ENCODE measurements at places on chromosomes 1 and 21.

GRCh38 chr21:24045775-24046215, 1561.5 kb downstream of the MRPL39 start:
- peak; percentile 4 for DNase-seq

- DNase-seq = no peak
These were observed 26.5 kb downstream of the GNAT2 start for GRCh38 chr1:109592916-109593315.

- DNase-seq = no peak
These were observed 40.2 kb downstream of the FOXD2 start for GRCh38 chr1:47478090-47478489.

DNA sequence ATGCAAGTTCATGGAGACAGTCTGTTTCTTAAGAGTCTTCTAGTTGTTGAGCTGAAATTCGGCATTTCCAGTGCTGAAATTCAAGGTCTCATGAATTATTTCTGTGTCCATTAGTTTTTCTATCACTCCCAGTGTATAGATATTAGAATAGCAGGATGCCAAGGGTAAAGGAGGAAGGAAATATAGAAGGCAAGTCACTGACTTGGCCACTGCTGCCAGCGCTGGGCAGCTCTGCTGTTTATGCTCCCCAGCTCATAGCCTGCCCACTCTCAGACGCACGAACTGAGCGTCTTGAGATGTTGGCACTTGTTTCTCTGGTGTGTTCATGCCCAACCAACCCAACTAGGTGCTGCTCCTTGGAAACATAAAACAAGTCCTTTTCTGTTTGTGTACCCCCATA, 110.1 kb downstream of the SLC45A1 start:
- no peak for DNase-seq

DNA sequence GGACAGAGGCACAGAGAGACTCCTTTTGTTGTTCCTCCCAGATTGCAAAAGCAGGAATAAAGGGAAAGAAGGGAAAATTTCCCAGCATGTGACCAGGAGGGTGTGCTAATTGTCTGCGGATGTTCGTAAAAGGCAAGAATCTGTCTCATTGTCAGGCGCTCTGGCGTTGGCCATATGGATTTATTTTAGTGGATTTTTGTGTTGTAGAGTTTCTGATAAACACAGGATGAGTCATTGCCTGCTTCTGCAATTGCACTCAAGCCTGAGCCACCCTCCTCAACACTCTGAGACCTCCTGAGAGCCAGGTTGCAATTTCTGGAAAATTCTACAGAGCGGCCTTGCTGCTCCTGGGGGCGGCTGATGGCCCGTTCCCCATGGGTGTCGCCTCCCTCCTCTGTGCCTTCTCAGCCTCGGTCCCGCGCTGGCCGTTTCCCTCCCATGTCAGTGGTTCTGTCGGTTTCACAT, 227.7 kb downstream of the KAZN start:
- no peak for DNase-seq

DNA sequence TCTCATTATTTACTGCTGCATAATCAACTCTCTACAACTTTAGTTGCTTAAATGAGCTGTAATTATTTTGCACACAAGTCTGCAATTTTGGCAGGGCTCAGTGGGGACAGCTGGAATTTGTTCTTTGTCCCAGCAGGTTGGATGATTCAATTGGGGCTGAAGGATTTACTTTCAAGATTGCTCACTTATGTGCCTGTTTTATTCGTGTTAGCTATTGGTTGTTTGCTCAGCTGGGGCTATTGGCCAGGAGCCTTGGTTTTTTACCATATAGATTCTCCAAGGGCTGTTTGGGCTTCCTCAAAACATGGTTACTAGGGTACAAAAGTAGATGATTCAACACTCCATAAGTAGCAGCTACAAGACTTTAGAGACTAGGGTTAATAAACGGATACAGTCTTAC, 13.4 kb downstream of the OR10R2 start:
- no peak for DNase-seq

GRCh38 chr1:83849191-83850061, 149.5 kb downstream of the TTLL7 start:
- DNase-seq = no peak

GRCh38 chr1:5713101-5714010, 278.9 kb downstream of the NPHP4 start:
- DNase-seq = no peak

GRCh38 chr21:32257962-32258785, 20.7 kb downstream of the MIS18A start:
- no peak for DNase-seq

- no peak for DNase-seq
These were observed 422.9 kb downstream of the SETD4 start for GRCh38 chr21:35637431-35637830.

- no peak for DNase-seq
These were observed 136.5 kb downstream of the FGGY start for GRCh38 chr1:59433440-59433813.

- DNase-seq = peak; percentile 46
These were observed at the start of gene MAN1C1 for GRCh38 chr1:25616095-25616986. MAN1C1 (plus strand) TSS chr1:25616791; CDS start chr1:25617798, 1,007 bp downstream.

DNA sequence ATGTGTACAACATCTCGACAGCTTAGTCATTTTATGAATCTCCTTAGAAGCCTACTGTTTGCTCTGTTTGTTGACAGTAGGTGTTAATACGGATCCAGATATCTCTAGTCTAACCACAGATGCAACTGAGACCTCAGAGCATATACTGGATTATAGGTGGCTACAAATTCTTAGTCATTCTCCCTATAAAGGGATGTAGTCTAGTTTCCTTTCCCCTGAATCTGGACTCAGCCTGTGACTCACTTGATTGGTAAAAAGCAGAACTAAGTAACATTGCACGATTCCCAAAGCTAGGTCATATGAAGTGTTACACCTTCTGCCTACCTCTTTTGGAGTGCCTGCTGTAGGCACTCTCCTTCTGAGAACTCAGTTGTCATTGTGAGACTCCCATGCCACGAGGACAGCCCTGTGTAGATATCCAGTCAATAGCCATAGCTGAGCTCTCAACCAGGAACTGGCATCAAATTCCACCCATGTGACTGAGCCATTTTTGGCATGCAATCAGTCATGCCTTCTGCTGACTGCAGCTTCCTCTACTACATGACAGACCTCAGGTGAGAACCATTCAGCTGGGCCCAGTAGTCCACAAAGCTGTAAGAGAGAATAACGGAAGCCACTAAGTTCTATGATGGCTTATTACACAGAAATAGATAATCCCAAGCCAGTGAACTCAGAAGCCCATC, 135.9 kb upstream of the CHRM3 start:
- no peak for DNase-seq

GRCh38 chr1:186923486-186923885, 94.7 kb downstream of the PLA2G4A start:
- DNase-seq = no peak

GRCh38 chr1:30798389-30799232, 41.0 kb upstream of the LAPTM5 start:
- no peak for DNase-seq

GRCh38 chr1:116763787-116764465, 9.7 kb downstream of the CD2 start:
- DNase-seq = peak; percentile 66

GRCh38 chr1:229621663-229622062, 4.3 kb downstream of the TAF5L start:
- no peak for DNase-seq

- no peak for DNase-seq
These were observed 256.5 kb downstream of the FGGY start for GRCh38 chr1:59553371-59553770.

DNA sequence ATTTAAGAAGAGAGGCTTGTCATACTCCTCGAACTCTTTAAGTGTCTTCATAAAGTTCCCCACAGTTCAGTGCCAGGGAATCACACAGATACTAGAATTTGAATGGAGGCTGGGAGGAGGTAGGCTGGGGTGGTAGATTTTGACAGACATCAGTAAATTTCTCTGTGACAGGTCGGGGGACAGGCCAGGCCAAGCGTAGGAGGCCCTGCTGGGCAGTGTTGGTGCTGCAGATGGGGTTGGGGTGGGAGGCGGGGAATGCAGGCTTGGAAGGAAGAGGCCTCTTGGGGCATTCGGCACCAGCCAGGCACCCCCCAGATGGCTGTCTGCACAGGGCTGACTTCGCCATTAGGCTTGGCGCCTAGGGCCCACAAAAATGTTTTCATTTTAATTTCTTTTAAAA, 84.0 kb downstream of the MAN1C1 start:
- no peak for DNase-seq

GRCh38 chr1:61531716-61532115, 193.2 kb downstream of the TM2D1 start:
- no peak for DNase-seq

DNA sequence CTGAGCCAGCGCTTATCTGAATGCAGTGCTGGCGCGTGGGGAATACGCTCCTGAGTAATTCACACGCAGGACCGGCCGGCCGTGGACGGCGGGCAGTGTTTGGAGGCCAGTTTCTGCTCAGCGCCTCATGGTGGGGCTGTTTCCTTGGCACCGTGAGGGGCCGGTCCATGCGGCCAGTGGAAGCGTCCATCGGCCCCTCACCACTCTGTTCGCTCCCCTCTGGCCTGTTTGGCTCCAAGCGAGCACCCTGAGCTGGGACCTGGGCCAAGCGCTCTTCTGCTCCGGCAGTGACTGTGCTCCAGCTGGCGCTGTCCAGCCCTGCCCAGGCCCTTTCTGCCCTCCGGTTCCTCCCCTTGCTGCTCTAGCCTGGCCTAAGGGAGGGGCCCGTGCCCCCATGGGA, 16.3 kb upstream of the PLCH2 start:
- no peak for DNase-seq

DNA sequence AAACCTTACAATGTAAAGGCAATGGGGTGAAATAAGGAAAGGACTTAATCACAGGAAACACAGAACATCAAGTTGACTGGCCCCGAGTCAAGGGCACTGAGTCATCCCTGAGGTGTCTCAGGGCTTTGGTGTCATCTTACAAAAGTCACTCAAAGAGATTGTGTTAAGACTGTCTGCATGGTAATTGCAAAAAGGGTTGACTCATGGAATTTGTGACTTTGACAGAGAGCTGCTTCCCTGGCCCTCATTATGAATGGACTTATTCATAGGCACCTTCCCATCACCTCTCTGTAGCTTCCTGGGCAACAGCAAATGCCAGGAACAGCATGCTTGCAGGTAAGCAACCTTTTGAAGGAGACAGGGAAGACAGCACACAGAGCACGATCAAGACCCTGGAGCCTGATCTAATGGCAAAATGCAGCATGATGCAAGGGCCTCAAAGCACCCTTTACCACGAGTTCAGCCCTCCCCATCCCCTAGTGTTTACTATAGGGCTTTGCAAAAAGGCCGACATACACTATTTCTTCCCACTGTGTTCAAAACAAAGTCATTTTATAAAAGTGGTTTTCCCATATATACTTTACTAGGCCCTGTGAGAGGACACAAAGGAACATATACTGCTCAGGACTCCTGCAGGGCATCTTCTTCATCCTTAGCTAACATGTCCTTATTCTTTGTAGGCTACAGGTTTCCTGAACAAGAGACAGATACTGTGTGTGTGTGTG, 17.1 kb downstream of the ZP4 start:
- DNase-seq = no peak

GRCh38 chr1:155981266-155982088, 3.1 kb upstream of the ARHGEF2 start:
- no peak for DNase-seq

DNA sequence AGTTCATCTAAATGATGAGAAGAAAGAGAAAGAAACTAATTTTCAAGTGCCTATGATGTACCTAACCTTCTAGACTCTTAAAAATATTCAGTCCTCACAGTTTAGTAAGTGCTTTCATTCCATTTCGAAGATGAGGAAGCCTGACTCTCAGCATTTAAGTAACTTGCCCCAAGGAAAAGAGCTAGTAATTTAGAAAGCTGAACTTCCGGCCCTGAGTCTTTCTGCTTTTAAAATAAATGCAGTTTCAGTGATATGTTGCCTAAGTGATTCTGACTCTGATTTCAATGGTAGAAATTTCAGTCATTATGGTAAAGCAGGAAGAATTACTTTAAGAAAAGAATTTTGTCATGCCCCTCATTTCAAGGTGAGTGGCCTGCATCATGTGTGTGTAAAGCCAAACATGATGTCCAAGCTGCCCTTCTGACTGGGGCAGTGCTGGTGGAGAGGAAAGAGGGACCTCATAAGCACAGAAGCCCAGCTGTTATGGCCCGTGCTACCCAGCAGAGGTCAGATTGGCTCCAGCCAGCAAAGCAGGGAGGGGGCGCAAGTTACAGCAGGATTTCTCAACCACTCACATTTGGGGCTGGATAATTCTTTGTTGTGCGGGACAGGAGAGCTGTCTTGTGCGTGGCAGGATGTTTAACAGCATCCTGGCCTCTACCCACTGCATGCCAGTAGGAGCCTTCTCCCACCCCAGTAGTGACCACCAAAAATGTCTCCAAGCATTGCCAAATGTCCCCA, 10.7 kb downstream of the ATP1A4 start:
- DNase-seq = no peak

DNA sequence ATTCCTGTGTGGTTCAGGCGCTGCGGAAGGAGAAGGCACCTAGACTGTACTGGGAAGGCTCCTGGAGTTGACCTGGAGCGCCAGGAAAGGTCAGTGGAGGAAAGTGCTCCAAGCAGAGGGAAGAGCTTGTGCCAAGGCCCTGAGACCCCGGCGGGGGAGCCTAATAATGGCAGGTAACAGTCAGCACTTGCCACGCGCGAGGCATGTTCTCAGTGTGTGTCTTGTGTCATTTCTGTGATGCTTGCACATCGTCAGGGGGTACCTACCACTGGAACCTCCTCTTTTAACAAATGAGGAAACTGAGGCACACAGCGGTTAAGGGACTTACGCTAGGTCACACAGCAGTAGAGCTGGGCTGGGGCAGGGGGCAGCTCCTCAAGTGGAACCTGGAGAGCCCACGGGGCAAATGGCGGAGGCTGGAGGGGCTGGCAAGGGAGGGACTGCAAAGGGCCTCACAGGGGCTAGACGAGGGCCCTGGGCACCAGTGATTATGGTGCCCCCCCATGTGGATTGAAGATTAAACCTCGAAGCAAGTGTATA, 976 bp upstream of the BMP8B start:
- DNase-seq = no peak
